ENCODE measurements at places on chromosomes 7 and 10. TPM values are rescaled to one million over a fixed set of nuclear protein-coding genes. Genes with fewer than 3 reads are reported as not detected.

ACTL6B gene
- not detected for total RNA-seq

CHST15 gene
- total RNA-seq: 9.4 TPM

FZD1 gene
- 2.2 TPM for total RNA-seq

TYW1B gene
- 2.6 TPM for total RNA-seq

SFTPA1 gene
- not detected for total RNA-seq

PAX4 gene
- not detected for total RNA-seq

SMO gene
- total RNA-seq: 18.4 TPM

HMX3 gene
- not detected for total RNA-seq

ANKRD1 gene
- total RNA-seq: 41.9 TPM

KIAA1217 gene
- total RNA-seq: 1.9 TPM

PLXNA4 gene
- total RNA-seq: 0.49 TPM

SYPL1 gene
- 89.4 TPM for total RNA-seq

Measured in A549 treated with ZK216348 at 1 μM for 4 hours (cell line).